ENCODE measurements at places on chromosomes 7 and 10. TPM values are rescaled to one million over a fixed set of nuclear protein-coding genes. Genes with fewer than 3 reads are reported as not detected.

GRCh38 chr7:68787566-68787965 lies 810.7 kb upstream of the AUTS2 start:
- DNase-seq = no peak

DNA sequence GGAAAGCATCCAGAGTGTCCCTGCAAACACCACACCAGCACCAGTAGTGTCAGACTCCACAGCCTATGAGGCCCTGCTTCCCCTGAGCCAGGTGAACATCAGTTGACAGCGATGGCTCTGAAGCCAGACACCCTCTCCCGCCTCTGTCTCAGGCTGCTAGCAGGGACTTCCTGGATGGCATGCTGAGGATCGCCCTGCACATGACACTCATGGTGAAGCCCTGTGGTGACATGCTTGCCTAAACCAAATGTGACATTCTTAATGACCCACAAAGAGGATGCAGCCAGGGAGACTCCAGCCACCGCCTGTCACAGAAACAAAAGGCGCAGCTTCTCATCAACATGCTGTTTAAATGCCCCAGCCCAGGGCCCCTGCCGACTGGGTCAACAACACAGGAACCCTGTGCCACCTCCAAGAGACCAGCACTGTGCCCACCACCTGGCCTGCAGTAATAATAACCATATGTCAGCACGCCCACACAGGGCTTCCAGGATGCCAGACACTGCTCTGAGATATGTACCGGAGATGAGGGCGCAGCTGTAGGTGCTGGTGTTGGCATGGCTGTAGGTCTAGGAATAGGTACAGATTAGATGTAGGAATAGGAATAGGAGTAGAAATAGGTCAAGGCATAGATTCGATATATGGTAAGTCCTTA lies 81.3 kb downstream of the GRID1 start:
- no peak for DNase-seq

DNA sequence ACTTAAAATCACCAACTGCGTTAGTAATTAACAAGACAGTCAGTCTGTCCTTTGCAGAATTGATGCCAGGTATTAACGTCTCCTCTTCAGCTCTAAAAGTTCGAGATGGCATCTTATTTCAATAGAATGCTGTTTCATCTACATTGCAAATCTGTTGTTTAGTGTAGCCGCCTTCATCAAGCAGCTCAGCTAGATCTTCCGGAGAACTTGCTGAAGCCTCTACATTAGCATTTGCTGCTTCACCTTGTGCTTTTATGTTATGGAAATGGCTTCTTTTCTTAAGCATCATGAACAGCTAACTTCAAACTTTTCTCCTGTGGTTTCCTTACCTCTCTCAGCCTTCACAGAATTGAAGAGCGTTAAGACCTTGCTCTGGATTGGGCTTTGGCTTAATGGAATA lies 95.5 kb upstream of the FAM20C start:
- DNase-seq = no peak

The TMEM229A gene
- not detected for total RNA-seq

DNA sequence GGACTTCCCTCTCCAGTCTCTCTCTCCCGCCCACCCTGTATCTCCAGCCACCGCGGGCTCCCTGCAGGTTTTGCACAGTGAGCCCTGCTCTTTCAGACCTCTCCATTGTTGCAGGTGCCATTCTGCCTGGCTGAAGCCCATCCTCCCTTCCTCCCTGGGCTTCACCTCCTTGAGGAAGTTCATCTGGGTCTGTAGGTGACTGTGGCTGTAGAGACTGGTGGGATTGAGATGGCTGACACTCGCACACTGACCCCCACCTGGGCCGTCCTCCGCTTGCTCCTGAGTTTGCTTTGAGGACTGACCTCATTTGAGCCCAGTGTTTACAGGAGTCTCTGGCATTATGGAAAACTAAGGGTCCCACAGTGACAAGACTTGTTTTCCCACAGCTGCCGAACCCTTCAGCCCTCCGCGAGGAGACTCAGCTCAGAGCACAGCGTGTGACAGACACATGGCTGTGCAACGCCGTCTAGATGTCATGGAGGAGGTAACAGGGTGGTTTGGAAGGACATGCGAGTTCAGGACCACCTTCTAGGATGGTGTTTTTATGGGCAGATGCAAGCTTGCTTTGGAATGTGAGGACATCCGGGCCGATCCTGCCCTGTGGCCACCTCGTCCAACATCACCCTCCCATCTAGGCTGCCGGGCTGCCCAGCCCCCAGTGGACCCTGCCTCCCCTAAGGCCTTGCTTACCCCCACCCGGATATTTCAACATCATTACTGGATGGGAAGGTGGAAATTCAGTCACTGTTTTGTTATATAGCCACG lies 9.3 kb downstream of the PLAC9 start:
- DNase-seq = no peak

The OR2A42 gene
- total RNA-seq = not detected

GRCh38 chr10:124175701-124176348 lies 82.4 kb upstream of the CHST15 start:
- no peak for DNase-seq

The CNPY1 gene
- total RNA-seq = 0.16 TPM

GRCh38 chr10:35135861-35136260 lies 9.2 kb downstream of the CREM start:
- DNase-seq = no peak

GRCh38 chr7:55296070-55296469 lies 69.1 kb upstream of the LANCL2 start:
- no peak for DNase-seq

DNA sequence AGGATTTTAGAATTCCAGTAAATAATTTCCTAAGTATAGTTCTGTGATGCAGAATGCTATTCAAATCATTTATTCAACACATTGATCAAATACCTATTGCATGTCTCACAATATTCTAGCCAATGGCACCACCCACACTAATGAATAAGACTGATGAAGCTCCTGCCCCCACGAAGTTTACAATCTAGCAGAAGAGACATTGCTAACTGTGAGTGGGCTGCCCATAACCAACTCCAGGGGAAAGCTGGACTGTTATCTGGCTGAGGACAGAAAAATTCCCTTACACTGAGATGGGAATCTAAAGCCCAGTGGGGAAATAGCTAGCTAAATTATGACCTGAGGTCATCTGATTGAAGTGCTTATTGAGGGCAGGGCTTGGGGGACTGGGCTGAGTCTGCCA lies 128.8 kb upstream of the LYZL2 start:
- DNase-seq = no peak

GRCh38 chr7:92621561-92622023 lies 31.4 kb upstream of the FAM133B start:
- peak; percentile 32 for DNase-seq

DNA sequence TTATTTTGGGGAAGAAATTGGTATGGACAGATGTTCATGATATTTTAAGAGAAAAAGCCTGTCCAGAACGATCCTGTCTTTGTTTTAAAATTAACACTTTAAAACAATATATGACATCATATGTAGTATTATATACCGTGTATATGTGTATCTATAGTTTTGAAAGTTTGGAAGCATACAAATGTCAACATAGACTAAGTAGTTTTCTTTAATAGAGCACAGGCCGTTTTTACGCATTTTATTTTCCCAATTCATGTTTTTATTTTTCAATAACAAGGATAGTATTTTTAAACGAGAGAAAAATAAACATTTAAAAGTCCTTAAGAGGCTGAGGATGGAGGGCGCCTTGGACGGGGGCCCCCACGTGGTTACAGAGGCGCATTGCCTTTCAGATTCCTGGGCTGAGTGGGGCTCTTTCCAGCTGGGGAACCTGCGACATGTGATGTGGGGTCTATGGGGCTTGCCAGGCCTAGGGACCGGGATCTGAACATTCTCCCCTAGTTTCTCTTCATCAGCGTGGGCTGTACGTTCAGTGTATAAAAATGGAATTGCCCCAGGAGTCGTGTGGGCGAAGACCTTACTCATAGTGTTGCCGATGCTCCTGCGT lies 127.8 kb upstream of the ZNF746 start:
- DNase-seq = peak; percentile 32

The AMPH gene
- not detected for total RNA-seq

The ATRNL1 gene
- total RNA-seq = 0.50 TPM

The MSMB gene
- total RNA-seq = not detected

- no peak for DNase-seq
Measured at GRCh38 chr7:17986851-17987250, 40.8 kb downstream of the PRPS1L1 start.

DNA sequence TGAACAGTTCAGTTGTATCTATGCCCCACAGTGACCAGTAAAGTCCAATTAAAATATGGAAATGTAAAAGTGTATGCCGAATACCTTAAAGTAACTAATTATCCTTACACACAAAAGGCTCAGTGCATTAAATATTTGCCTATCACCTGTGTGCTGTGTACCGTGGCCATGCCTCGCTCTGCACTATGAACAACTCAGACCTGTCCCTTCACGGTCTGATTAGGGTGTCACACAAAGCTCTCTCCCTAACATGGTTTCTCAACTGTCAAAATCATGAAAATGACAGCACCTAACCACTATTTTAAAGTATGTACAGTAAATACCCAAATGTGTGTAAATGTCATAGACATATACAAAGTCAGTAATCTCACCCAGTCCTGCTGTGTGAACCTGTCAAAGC lies 43.1 kb downstream of the STK17A start:
- no peak for DNase-seq

GRCh38 chr7:101804088-101804963 lies 13.1 kb upstream of the CUX1 start:
- DNase-seq = peak; percentile 22

DNA sequence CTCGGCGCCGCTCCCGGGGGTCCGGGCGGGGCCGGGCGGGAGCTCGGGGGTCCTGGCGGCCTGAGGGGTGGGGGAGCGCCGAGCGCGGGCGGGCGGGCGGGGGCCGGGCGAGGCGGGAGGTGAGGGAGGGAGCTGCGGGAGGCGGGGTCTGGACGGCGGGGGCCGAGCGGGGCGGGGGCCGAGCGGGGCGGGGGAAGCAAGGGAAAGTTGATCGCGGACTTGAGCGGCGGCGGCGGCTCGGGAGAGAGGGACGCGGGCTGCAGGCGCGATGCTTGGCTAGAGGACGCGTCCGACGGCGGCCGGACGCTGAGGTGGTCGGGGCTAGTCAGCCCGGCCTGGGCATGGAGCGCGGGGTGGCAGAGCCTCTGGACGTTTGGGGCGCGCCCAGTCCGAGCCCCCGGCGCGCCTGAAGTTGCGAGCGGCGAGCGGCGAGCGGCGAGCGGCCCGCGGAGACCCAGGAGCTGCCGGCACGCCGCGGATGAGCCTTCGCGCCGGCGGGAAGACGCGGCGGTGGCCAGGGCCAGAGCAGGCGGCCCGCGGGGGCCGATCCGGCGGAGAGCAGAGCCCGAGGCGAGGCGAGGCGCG lies at the start of gene CDH23:
Gene CDH23, plus strand, starts transcription at position 210 of the 585 bp plus-strand sequence. CDS start 42,912 bp downstream, outside the sequence.
- DNase-seq = no peak

DNA sequence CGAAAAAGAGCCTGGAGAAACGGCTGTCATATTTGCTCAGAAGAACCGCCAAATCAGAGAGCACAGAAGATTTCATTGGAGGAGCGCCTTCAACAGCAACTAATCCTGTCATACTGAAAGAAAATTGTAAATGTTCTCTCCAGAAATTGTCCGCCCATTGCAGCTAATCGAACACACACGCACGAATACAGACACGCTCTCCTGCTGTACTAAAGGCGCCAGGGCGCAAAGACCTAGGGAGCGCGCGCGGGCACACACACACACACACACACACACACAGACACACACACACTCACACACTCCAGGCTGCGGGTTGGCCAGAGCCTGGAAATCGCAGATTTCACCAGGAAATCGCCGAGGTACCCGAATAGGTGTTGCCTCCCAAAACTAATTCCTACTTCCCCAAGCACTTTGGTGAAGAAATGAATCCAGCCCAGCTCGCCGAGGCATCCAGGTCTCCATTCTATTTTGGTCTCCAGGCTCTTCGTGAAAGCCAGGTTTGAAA lies at the start of gene CHRM2:
Gene CHRM2, plus strand, starts transcription at position 157 of the 505 bp plus-strand sequence. CDS start 146,214 bp downstream, outside the sequence.
- DNase-seq = peak; percentile 31

- no peak for DNase-seq
Measured at GRCh38 chr7:68432585-68432984, 1165.7 kb upstream of the AUTS2 start.

The CNTNAP2 gene
- total RNA-seq = not detected

DNA sequence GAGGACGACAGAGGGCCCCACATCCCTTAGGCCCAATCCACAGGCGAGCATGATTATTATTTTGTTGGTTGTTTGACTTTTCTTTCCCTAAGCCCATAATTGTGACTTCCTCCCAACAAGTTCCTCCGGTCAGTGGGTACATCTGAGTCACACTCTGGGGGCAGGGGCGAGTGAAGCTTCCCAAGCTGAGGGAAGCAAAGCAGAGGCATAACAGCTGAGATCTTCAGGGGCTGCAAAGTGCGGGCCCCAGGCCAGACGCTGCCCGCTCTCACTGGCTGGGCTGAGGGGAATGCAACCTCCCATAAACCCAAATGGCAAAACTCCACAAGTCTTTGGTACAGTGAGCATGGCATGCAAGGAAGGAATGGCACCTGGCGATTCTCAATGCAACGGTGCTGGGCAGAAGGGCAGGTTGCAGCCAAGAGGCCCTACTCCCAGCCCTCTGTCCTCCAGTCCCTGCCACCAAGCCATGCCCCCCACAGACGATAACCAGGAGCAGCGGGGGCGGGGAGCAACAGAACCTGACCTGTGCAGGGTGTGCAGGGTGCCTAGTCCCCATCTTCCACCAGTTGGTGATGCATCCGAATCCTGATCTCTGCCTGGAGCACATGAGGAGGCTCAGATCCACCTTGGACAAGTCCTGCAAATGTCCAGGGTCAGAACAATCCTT lies 25.3 kb downstream of the TNS3 start:
- no peak for DNase-seq

DNA sequence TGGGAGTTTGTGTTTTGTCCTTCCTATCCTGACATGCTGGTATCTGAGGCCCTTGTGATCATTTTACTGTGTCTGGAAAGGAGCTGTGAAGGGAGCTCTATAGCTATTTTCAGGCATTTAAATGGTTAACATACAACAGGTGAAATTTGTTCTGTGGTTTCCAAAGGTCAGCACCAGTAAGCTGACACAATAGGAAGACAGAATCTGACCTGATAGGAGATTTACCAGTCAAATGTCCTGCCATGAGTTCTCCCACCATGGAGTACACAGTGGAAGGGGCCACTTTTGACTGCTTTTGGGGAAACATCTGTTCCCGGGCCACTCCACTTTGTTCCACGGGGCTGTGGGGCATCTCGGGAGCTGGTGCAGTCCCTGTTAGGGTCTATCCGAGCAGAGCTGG lies 17.6 kb downstream of the FKBP6 start:
- DNase-seq = no peak

DNA sequence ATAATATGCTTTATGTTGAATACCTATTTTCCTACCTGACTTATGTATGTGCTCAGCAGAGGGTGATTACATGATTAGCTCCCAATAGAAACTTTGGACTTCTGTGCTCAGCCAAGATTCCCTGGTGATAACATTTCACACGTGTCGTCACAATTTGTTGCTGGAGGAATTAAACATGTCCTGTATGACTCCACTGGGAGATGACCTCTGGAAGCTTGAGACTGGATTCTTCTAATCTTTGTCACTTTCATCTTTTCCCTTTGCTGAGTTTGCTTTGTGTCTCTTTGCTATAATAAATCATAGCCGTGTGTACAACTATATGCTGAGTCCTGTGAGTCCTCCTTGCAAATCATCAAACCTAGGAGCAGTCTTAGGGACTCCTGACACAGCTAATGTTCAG lies 120.9 kb upstream of the LRRTM3 start:
- no peak for DNase-seq

The ZNF804B gene
- not detected for total RNA-seq

The PLEKHS1 gene
- total RNA-seq = 0.17 TPM

The ZNF438 gene
- 1.2 TPM for total RNA-seq

GRCh38 chr10:60621018-60621417 lies 157.3 kb upstream of the CDK1 start:
- DNase-seq = no peak

The ACSL5 gene
- total RNA-seq = not detected

- DNase-seq = no peak
Measured at GRCh38 chr10:71581376-71581775, 138.2 kb downstream of the C10orf105 start.

GRCh38 chr7:28179120-28180030 lies 1.2 kb downstream of the JAZF1 start:
- DNase-seq = peak; percentile 63

Data from mammary epithelial cell (primary cell).